DMS153 (cell line): ENCODE measurements at places on chromosomes 1 and 21.
A peak's percentile ranks its signal among the peaks of the same experiment; 100 is the strongest.

GRCh38 chr21:46325073-46325912, 1.3 kb downstream of the PCNT start:
- DNase-seq = peak; percentile 33

- no peak for DNase-seq
These were observed 10.3 kb upstream of the VWA5B1 start for GRCh38 chr1:20280341-20280740.

DNA sequence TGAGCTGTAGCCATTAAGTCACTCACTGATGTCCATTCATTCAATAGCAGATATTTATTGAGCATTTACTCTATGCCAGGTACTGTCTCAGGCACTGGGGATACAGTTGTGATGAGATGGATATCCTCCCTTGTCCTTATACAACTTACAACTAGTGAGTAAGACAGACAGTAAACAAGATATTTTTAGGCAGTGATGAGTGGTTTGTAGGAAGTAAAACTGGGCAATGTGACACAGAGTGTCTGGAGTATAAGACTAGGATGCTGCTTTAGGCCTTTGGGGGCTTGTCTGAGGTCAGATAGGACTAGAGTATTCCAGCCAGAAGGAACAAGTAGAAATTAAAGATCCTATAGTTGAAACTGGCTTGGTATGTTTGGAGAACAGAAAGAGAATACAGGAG, 41.4 kb downstream of the NOS1AP start:
- no peak for DNase-seq

DNA sequence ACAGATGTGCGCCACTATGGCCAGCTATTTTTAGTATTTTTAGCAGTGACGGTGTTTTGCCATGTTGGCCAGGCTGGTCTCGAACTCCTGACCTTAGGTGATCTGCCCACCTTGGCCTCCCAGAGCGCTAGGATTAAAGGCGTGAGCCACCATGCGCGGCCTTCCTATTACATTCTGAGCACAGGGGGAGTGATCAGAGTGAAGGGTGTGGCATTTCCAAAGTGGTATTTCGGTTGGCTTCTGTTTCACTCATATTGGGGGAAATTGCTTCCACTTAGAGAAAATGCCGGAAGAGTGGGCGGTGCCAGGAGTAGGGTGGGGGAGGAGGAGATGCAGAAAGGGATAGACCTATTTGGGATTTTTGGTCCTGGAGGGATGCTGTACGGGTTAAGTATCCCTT, 4.3 kb downstream of the PIK3CD start:
- DNase-seq = no peak

- DNase-seq = no peak
These were observed 1282.6 kb downstream of the NCAM2 start for GRCh38 chr21:22280851-22281250.

DNA sequence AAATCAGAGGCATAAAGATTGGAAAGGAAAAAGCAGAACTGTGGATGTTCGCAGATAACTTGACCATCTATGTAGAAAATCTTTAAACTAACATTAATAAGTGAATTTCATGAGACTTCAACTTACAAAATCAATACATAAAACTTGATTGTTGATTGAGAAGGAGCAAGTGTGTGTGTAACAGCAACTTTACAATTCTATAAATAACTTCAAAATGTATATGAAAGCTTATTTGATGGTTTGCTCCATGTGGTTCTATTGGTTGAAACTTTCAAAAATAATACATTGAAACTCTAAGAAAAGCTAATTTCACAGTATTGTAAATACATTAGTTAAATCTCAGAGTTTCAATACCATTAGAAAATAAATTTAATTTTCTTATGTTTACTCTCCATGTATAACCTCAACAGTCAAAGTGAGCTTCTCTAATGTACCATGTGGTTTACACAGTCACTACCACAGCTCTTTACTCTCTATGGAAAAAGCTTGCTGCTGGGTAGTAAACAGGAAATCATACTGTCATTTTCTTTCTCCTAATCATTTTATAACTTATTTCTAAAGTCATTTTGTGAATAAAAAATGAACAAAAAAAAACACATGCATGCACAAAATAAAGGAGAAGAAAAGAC, 12.0 kb downstream of the AKT3 start:
- no peak for DNase-seq

GRCh38 chr1:30904962-30905335, 3.6 kb downstream of the SDC3 start:
- no peak for DNase-seq

- DNase-seq = no peak
These were observed 15.4 kb upstream of the SAMD13 start for GRCh38 chr1:84286071-84286470.

DNA sequence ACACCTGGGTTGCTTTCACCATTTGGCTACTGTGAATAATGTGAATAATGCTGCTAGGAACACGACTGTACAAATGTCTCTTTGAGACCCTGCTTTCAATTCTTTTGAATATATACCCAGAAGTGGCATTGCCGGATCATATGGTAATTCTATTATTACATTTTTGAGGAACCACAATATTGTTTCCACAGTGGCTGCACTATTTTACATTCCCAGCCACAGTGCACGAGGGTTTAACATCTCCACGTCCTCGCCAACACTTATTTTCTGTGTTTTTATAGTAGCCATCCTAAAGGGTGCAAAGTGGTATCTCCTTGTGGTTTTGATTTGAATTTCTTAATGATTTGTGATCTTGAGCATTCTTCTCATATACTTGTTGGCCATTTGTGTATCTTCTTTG, 15.7 kb downstream of the FHAD1 start:
- no peak for DNase-seq
